Stomach (tissue), 19 donors: ENCODE measurements at places on chromosomes 2 and 18. TPM values are rescaled to one million over a fixed set of nuclear protein-coding genes. Genes with fewer than 3 reads are reported as not detected.

DNA sequence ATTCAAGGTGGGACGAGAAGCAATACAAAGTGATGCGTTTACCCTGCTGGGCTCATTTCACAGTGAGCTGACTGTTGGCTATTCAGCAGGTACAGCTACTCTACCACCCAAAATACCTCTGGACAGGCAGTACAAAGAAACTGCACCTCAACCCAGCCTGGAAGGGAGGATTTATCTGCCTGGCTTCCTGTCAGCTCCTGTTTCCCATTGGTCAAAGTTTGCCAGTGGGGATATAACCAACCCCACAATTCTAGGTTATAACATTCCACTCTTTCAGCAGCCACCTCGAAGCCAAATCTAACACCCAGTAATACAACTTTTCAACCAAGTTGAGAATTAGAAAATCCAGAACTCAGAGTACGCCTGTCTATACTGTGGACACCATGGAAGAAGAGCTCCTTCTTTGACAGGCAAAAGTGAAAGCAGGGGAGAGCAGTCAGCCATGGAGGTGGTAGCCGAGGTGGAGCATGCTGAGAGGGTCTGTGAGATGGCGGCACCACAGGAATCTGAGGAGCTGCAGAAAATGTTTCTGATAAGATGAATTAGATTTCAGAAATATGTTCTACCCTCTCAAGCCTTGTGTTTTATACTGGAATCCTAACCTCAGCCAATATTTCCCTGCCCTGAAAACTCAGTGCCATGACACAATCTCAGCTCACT lies 10.8 kb downstream of the DUSP19 start:
- no peak for DNase-seq

- DNase-seq = no peak
Observed at GRCh38 chr2:177872286-177872685, 200.3 kb downstream of the PDE11A start.

DNA sequence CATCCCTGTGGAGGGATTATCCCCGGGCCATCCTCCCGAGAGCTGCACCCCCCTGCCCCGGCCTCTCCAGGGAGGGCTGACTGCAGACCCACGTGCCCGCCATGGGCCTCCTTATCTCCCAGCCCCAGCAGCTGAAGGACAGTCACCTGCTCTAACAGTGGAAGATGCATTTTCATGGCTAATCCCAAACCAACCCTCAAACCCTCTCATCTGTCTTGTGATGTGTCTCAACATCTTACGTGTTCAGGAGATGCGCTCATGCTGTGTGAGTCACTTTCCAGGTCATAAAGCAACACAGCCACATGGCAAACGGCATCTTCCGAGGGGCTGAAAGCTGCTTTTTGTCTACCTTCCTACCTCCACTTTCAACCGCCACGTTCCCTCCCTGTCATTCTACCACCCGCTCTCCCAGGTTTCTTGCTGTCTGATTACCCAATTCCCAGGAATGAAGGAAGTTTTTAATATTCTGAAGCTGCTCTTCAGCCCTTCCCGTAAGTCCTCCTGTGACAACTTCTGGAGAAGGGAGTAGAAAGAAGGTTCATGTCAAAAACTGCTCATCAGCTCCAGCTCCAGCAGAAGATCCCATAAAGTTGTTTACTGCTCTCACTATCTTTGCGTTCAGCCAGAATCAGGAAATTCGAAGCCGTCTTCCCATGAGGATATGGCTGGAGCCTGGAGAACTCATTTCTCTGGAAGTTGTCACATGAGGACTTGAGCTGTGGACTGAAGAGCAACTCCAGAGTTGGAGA lies 54.5 kb downstream of the MBP start:
- no peak for DNase-seq

- DNase-seq = no peak
Observed at GRCh38 chr2:168997794-168998193, 33.3 kb downstream of the ABCB11 start.

GRCh38 chr2:220930271-220931076 lies 641.6 kb downstream of the EPHA4 start:
- DNase-seq = no peak

- no peak for DNase-seq
Observed at GRCh38 chr2:50097148-50097547, 934.8 kb downstream of the NRXN1 start.

DNA sequence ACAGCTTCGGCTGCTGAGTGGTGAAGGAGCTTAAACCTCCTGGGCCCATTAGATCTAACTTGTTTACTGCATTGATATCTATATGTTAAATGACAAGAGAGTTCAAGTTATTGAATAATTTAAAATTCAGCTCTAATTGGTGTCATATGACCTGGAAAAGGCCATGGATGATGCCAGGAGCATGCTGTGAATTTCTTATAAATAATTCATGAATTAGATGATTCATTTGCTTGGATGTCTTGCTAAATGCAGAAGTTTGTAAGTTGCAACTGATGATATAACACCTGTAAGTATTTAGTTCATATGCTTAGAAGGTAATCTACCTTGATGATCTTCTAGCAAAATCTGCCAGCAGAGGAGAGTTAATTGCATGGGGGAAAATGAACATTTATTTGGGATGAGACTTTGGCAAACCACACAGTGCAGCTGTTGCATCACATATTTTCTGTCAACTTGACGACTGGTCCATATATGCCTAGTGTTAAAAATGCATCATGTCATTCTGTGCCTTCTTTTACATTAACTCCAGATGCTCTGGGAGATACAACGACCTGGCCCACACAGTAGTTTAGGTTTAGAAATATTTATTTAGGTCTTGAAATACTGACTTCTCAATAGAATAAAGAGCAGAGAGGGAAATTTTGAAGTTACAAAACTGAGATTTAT lies 226.3 kb downstream of the KIAA1328 start:
- DNase-seq = no peak

GRCh38 chr18:57970356-57971095 lies 73.5 kb upstream of the NEDD4L start:
- DNase-seq = no peak

GRCh38 chr2:207107551-207107950 lies 58.2 kb downstream of the KLF7 start:
- DNase-seq = no peak

DNA sequence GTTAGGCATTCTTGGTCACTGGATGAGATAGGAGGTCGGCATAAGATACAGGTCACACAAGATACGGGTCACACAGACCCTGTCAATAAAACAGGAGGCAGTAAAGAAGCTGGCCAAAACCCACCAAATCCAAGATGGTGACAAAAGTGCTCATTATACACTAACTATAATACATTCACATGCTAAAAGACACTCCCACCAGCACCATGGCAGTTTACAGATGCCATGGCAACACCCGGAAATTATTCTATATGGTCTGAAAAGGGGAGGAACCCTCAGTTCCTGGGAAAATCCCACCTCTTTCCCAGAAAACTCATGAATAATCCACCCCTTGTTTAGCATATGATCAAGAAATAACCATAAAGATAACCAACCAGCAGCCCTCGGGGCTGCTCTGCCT lies 56.0 kb upstream of the PTPRM start:
- DNase-seq = no peak

GRCh38 chr2:10404324-10405143 lies 43.6 kb downstream of the ODC1 start:
- DNase-seq = no peak

GRCh38 chr2:236687296-236687965 lies 117.8 kb downstream of the ACKR3 start:
- no peak for DNase-seq

- peak; percentile 88 for DNase-seq
Observed at GRCh38 chr2:213151437-213152064, at the start of gene IKZF2. Gene IKZF2 (minus strand): TSS chr2:213151612. CDS start chr2:213148629, 2,983 bp downstream.

DNA sequence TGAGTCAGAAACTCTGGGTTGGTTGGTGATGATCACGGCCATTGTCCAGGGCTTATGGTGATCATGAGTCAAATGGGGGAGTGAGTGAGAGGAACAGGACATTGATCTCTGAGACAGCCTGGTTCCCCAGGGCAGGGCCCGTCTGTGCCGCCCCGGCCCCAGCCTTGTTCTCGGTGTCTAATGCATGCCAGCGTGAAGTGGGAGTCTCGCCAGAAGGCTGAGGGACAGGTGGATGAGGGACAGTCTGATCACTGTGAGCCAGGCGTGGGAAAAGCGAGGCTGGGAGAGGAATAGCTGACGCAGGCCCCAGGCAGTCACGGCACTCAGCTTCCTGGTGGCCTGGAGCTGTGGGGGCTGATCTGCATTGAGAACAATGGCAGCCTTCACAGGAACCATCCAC lies 208.3 kb upstream of the HDAC4 start:
- no peak for DNase-seq

- DNase-seq = peak; percentile 17
Observed at GRCh38 chr18:24656551-24657443, 196.4 kb downstream of the HRH4 start.

DNA sequence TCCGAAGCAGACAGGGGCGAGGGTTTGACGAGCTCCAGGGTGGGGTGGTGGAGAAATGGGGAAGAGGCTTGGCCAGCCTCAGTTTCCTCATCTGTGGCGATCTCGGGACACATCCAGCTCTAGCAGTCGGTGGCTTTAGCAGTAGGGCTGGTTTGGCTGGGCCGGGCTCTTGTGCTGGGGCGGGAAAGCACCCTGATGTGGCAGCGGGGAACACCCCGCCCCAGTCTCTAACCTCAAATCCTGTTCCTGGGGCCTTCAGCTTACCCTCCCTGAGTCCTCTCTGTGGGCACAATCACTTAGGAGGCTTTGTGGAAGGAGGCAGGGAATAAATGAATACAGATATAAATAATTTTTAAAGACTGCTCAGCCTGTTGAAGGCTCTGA lies 26.5 kb upstream of the MCFD2 start:
- DNase-seq = peak; percentile 75

DNA sequence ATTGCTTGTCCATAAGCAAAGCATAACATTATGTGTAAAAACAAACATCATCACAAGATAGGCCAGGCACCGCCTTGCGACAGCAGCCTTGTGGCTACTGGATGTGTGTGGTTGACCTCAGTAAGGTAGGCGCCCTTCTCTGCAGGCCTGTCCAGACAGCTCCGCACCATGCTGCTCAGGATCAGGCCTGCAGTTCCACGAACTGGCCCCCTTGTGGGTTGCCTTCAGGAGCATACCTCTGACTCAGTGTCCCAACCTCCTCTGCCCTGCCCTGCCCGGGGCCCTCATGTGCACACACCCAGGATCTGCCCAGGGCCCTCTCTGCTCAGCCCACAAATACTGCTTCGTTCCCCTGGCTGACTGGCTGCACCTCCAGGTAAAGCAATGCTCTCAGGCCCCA lies 16.1 kb upstream of the ZNF236 start:
- DNase-seq = no peak

Gene RTKN
- total RNA-seq = 16.5 TPM

Gene LRP1B
- total RNA-seq = 9.0 TPM

Gene TTL
- total RNA-seq = 4.1 TPM

Gene ATL2
- total RNA-seq = 213 TPM

Gene KCNE4
- total RNA-seq = 16.3 TPM

Gene MALL
- total RNA-seq = 28.4 TPM

Gene SETBP1
- total RNA-seq = 66.5 TPM

Gene RUFY4
- not detected for total RNA-seq

Gene CDH19
- total RNA-seq = 11.3 TPM
